ENCODE measurements at places on chromosomes 7 and 10. TPM values are rescaled to one million over a fixed set of nuclear protein-coding genes. Genes with fewer than 3 reads are reported as not detected.

DNA sequence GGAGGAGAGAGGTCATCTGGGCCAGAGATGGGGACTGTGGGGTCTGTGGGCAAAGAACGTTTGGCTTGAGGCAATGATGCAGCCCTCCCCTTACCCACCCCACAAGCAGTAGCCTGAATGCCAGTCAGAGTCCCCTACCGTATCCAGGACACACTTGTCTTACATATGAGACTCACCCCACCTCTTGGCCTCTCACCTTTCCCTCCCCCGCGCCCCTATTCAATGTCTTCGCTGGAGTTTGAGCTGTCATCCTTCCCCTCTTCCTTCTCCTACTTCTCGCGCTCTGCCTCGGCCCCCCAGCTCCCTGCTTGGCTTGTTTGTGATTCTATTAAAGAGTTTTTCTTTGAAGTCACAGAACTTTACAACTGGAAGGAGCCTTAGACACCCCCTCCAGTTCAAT is 8.9 kb downstream of the PRRT4 start:
- no peak for DNase-seq

GIMAP8 gene
- 6.5 TPM for polyA plus RNA-seq

GCC1 gene
- 8.5 TPM for polyA plus RNA-seq

PPIF gene
- 46.8 TPM for polyA plus RNA-seq

HELLS gene
- 10.3 TPM for polyA plus RNA-seq

Data from muscle of arm (tissue), 14 donors.